Hematopoietic multipotent progenitor cell treated with erythropoietin and hydrocortisone succinate and interleukin-3 and kit ligand, for 17 days (in vitro differentiated cells): ENCODE measurements at places on chromosomes 12 and 14.
A peak's percentile ranks its signal among the peaks of the same experiment; 100 is the strongest.

DNA sequence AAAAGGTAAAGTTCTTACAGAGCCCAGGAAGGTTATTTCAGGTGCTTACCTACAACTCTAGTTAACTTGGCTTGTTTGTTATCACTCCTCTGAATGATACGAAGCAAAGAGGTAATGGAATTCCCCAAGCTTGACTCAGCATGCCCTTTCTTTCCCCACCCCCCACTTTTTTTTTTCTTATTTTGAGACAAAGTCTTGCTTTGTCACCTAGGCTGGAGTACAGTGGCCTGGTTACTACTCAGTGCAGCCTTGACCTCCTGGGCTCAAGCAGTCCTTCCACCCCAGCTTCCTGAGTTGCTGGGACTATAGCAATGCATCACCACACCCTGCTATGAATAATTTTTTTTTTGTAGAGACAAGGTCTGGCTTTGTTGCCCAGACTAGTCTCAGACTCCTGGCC is 17.1 kb upstream of the YBX3 start:
- DNase-seq: peak; percentile 30

- peak; percentile 39 for DNase-seq
Observed at GRCh38 chr12:76032043-76032981, 736 bp upstream of the PHLDA1 start.

DNA sequence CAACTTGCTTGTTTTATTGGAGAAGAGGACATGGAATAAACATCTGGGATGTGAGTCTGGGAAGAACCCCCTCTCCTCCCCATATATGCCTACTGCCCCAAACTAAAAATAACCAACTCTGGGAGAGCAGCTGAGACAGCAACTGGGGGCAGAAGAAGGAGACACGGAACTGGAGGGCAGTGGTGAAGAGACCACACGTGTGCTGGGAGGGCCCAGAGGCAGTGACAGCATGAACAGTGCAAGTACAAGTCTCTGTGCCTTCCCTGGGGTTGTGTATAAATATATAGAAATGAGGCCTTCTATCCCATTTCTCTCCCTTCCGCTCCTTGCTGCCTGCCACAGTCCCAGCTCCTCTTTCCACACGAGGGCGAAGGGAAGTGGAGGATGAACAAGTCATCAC is 4.0 kb upstream of the KRT73 start:
- no peak for DNase-seq

DNA sequence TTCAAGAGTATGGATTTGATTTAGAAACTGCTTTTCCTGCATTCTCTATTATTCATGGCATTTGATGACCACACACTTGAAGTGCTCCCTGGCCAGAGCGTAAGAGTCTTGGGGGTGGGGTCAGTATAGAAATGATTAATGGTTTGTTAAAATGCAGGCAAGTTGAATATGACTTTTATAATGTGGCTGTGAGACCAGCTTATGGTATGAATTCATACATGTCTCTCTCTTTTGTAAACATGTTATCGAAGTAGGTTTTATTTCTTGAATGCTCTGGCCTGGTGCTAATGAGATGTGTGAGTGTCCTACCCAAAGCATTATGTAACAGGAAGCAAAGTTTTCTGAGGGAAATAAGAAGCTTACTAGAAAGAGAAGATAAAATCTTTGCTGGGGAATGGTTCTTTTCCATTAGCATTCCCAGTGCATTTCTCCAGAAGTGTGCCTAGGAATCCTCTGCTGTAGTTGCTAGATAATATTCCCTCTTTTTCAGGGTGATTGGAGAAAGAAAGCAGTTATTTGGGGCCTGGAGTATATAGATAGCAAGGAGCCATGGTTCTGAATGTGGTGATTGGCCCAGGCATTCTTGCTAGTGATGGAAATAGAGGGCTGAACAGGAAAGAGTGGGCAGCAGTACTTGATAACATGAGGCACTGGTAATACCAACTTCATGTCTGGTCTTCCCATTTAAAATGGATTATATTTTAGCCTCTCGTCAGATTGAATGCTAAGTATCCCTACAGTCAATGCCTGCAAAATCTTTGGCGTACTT is 289.7 kb downstream of the RAD51B start:
- DNase-seq: no peak

GRCh38 chr12:123634142-123634561 is 523 bp downstream of the GTF2H3 start:
- DNase-seq: no peak

DNA sequence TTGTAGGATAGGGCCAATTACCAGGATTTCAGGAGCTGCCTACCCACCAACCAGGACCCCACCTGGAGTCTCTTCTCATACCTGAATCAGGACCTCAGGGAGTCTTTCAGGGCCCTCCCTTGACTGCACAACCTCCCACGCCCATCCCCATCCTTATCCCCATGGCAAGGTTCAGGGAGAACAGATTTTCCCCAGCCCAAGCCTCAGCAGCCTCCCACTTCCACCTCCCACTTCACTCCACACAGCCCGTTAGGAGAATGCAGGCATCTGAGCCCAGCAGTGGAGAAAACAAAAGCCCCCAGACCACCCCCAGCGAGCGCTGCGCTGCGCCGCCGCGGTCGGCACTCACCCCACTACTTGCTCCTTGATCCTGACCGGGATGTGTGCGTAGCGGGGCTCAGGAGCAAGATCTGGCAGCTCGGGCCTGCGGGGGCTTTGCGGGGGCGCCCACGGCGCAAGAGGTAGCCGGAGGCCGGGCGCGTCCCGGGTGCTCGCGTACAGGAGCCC is 1.4 kb downstream of the B4GALNT1 start:
- DNase-seq: no peak

GRCh38 chr12:63989301-63989845 is 144.9 kb downstream of the SRGAP1 start:
- no peak for DNase-seq

GRCh38 chr12:121443911-121444841 is 44.3 kb downstream of the RNF34 start:
- no peak for DNase-seq

DNA sequence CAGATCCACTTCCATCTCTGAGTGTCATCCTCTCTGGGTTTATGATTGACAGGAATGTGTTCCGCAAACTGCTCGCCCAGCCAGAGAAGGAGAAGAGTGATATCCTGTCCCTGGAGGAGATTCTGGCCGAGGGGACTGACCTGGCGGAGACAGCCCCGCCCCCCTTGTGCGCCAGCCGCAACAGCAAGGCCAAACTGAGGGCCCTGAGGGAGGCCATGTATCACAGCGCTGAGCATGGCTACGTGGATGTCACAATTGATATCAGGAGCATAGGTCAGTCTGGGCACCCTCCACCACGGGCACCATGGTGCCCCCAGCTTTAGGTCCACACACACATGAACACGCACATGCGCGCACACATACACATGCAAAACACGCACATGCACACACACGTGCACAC is 67.5 kb upstream of the PWP1 start:
- DNase-seq: no peak

DNA sequence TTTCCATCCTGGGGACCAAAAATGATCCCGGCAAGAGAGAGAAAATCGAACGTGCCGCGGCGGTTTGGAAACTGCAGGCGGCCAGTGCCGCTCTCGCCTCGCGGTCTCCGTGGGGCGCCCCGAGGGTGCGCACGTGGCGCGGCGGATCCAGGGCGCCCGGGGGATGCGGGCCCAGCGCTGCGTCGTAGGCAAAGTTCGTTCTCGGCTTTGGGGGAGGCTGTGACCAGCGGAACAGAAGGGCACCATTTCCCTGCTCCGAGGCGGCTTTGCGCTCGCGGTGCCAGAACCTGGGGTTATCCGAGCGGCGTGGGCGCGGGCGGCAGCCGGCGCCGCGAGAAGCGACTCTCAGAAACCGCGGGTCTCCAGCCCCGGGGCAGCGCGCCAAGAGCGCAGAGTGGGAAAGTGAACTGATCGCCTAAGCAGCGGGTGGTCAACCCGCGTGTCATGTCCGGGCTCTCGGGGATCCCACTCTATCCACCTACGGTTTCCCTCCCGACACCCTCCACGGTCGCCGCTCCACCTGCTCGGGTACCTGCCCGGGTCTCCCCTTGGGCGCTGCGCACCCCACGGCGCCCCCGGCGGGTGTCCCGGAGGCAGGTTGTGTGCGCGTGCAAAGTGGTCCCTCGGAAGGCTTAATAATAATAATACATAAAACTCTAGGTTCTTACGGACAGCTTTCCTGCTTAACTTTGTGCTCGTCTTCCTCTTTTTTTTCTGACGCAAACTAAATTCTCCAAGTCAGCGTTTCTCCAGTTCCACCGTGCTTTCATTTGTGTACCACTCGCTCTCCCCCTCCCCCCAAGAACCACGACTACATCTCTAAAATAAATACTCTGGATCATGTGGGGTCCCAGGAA is 1.2 kb downstream of the ESRRB start:
- no peak for DNase-seq

GRCh38 chr12:44873898-44874297 is 2.2 kb downstream of the NELL2 start:
- no peak for DNase-seq

- no peak for DNase-seq
Observed at GRCh38 chr12:58034311-58034710, 92.9 kb downstream of the ATP23 start.

DNA sequence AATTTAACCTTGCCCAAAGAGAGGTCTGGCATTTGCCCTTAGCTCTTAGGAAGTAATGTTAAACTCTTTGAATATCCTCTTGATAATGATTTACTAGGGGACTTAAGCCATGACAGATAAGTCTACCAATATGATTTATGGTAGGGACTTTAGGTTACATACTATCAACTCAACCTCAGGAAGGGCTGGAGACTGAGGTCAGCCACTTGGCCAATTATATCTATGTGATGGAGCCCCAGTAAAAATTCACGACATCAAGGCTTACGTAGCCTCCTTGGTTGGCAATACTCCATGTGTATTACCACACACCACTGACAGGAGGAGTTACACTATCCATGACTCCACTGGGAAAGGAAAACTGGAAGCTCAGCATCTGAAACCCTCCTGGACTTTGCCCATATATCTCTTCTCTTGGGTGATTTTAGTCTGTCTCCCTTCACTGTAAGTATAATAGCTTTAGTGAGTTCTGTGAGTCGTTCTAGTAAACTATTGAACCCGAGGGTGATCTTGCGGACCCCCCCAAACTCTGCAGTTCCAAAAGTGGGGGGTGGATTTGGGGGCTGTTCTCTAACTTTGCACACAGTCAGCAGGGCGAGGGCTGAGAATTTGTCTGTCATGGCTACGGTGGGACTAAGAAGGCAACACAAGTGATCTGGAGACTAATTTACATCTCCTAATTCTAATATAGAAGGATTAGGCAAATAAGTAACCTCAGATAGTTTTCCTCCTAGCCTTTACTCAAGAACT is 62.3 kb downstream of the R3HDM2 start:
- no peak for DNase-seq
